Fibroblast of upper back skin (primary cell): ENCODE measurements at places on chromosomes 3 and 15.
A peak's percentile ranks its signal among the peaks of the same experiment; 100 is the strongest.

DNA sequence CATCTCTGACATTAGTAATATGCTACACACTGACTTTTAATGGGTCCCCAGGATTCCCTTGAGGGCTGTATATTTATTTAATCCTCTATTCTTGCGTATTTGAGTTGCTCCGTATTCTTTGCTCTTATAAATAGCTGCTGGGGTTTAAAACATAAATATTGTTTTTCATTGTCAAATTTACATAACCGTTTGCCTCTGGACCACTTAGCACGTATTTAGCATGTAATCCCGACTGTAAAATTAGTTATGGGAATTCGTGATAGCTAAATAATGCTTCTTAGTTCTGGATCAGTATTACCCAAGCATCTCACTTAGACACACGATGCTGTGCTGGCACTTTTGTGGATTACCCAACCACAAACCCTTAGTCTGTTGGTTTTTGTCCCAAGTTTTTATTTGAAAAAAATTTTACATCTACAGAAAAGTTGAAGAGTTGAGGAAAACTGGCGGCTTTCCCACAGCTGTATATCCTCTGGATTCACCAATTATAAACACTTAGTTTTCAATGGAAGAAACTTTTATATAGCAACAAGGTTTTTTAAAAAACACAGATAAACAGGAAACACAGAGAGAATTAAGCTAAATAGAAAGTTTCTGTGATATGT lies 296.8 kb upstream of the TPM1 start:
- DNase-seq, result no peak

DNA sequence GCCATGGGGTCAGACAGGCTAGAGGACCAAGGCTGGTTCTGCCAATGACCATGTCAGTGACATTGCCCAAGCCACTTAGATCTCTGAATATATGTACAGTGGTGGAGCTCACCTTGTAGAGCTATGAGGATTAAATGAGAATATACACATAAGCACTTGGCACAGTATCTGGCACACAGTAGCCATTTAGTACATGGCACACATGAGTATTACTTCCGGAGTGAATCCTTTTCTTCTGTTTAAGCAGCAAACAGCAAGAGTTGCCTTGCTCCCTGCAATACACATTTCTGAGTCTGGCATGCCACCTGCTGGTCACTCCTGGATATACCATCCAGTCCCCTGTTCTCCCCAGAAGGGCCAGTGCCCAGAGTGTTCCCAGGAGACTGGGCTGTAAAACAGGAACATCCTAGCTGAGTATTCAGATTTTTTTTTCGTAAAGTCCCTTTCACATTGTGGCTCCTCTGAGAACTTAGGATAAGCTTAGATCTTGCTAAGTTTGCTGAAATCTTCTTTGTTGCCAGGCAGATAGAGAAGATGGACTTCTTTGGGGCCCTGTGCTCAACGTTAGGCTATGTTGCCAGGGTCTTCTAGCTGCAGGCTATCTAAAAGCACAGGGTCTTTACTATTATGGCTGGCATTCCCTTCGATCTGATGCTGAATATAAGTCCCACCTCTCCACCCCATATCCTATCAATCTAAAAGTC lies 203.4 kb downstream of the ADAMTS9 start:
- peak; percentile 81 for DNase-seq

GRCh38 chr3:24622138-24622537 lies 127.5 kb upstream of the THRB start:
- no peak for DNase-seq

GRCh38 chr3:10223676-10224639 lies 24.3 kb upstream of the TATDN2 start:
- DNase-seq, result no peak

GRCh38 chr15:78565951-78566774 lies 843 bp downstream of the CHRNA5 start:
- peak; percentile 20 for DNase-seq

- peak; percentile 95 for DNase-seq
Measured at GRCh38 chr15:44157679-44158078, 37.4 kb downstream of the FRMD5 start.

DNA sequence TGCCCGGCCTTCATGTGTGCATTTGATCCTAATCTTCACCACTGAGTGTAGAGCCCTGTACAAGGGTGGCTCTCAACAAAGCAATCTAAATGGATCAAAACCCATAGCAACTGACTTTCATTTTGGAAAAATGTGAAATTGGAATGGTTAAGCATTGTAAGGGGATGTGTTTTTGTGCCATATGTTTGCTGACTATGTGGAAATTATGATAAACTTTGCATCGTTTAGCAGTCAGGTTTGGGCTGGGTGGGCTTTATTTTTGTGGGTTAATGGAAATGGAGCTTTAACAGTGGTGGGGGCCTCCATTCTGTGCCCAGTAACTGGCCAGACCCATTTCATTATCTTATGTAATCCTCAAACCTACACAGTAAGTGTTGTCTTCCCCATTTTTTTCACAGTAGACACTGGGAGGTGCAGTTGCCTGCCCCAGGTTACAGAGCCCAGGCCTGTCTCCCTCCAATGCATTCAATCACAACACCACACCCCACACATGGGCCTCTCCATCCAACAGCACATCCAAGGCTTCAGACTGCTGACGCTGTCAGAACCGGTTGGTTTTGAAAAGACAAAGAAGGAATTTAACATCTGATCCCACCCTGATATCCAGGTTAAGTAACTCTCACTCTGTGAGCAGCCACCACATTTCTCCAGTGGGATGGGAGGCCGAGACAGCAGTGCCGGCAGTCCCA lies 136.3 kb upstream of the ABHD17C start:
- no peak for DNase-seq

DNA sequence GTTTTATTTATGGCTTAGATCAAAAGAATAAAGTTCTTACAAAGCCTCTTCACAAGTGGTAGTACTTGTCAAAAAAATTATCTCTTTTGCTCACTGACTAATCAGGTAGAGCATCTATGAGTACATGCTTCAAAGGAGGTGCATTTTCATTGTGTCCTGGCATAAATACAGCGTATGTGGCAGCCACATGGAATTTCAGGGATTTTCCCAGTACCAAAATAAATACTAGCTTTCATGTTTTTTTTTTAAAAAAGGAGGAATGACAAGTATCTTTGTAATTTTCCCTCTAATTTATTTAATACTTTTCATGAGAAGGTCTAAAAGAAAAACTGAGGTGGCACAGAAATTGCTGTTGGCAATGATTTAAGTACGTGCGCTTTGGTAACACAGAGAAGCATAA lies 597.8 kb upstream of the ALCAM start:
- peak; percentile 33 for DNase-seq

DNA sequence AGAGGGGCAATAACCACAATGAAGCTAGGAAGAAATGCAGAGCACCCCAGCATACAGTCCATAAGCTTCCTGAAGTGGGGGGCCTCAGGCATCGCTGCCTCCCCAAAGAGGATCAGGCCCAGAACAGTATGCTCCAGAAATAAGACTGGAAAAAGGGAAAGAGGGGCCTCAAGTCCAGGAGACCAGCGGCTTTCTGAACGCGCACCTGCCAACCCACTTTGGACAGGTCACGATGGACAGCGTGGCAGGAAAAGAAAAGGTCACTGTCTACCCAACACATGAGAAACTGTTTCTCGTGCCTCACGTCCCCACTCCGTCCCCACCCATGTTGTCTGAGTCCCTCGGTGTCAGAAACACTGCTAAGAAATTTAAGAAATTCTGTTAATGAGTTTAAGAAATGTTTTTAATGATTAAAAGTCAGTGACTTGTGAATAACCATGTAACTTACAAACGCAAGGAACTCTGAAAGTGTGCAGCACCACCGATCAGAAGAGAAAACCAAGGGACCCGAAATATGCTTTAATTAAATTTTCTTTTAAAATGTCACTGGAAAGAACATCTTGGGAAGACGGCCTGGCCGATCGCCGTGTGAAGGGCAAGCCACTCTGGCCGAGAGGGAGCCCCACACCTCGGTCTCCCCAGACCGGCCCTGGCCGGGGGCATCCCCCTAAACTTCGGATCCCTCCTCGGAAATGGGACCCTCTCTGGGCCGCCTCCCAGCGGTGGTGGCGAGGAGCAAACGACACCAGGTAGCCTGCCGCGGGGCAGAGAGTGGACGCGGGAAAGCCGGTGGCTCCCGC lies 1.7 kb upstream of the PPARG start:
- no peak for DNase-seq

DNA sequence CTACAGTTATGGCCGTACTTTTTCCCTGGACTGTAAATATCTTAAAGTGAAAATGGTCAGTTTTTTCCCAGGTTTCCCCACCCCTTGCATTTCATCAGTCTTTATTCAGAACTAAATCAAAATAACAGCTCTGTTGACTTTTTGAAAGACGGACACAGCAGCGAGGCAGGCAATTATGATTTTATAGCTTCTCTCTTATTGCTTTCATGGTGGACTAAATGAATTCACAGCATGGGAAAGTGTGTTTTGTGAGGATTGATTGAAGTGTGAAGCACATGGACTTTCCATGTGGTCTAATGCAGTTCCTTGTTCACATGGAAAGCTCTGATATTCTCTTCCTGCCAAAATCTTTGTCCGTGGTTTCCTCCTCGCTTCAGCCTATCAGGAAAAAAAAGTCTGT lies 268.7 kb upstream of the ARL6 start:
- no peak for DNase-seq

DNA sequence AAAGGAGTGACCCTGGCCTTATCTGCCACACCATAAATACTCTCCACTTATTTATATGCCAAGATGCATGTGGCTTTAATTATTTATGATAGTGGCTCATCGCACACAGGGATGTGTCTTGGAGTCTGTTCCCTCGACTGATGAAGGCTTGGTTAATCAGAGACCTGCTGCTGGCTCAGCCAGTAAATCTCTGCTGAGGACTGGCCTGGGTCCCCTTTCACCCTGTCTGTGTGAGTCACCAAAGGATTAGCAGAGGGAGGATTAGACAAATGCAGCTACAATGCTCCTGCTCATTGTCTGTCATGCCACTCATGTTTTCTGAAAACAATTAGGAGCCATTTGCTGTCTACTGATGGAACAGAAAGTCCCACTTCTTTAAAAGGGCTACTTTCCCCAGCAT lies 226.8 kb downstream of the NTRK3 start:
- DNase-seq, result peak; percentile 56

DNA sequence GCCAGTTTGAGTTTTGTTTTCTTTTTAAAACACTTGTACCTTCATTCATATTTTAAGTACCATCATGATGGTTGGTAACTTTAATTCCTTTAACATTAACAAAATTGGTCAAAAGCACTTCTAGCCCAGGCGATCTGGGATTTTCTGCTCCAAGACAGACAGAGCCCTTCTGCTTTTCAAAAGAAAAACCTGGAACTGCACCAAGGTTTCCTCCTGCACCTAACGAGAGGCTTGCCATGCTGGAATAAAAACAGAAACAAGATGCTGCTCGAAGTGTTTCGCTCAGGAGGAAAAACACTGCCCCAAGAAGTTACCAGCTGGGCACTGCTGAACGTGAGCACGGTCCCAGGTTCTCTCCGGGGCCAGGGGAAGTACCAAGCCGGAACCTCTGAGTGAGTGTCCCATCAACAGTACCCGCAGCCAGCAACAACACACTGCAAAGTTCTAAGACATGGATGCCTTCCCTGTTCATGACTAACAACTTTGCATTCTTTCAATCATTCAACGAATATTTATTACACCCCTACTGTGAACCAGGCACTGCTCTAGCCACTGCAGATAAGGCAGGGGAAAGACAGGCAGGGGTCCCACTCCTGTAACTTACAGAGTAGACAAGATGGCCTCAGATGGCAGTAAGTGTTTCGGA lies 98.8 kb downstream of the XXYLT1 start:
- DNase-seq, result peak; percentile 58

- peak; percentile 62 for DNase-seq
Measured at GRCh38 chr3:197811343-197811742, 20.3 kb downstream of the LRCH3 start.

GRCh38 chr3:140051019-140051957 lies 116.3 kb downstream of the CLSTN2 start:
- no peak for DNase-seq

DNA sequence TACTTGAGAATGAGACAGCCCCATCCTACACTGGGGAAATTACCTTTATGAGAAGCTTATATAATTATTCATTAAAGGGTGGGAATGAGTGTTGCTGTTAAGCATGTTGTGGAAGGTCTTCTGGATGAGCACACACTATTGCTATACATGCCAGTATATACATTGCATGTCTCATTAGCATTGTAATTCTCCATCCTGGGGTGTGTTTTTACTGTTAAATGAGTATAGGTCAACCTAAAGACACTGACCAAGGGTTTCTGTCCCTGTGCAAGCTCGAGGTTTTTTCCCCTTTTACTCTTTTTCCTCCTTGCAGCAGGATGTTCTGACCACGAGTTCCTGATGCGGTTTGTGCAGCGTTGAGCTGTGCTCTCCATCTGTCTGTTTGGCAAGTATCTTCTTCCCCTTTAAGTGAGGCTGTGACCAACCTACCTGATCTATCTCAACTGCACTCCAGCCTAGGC lies 7.2 kb upstream of the IVD start:
- no peak for DNase-seq

DNA sequence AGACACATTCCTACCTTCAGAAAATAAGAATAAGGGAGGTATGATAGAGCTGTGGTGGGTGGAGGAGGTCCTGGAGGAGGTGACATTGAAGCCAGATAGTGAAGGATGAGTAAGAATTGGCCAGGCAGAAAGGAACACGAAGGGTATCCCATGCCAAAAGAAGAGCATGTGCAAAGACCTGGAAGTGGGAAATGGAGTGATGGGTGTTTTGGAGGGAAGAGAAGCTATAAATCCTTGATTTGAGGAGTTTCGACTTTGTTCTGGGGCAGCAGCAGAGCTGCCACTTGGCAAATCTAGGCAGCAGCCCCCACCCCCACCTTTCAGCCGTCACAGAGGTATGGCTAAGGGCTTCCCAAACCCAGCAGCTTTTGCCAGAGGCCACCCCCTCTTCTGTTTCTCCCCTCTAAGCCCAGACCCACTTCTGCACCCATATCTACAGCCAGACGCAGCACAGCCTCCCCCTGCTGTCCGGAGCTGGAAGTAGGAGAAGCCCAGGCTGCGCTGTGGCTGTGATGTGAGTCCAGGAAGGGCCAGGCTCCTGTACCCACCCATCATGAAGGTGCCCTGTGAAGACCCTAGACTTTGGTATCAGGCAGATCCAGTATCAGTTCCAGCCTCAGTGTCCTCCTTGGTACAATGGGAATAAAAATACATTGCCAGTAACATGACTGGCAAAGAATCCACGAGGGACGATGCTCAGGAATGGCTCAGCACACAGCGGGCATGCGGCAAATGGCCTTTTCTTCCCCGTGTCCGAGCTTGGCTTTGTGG lies 188.7 kb upstream of the LINGO1 start:
- DNase-seq, result peak; percentile 45

DNA sequence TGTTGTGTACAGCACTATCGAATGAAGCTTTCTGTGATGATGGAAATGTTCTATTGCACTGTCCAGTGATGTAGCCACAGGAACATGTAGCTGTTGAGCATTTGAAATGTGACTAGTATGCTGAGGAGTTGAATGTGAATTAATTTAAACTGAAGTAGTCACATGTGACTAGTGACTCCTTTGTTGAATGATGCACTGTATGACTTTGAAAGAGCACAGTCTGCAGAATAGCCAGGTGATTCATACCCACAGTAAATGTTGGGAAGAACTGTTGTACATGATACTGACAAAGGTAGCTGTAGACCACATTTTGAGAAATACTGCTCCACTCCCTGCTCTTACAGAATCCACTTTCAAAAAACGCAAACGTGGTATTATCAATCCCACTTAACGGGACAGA lies 34.0 kb upstream of the ACTL6A start:
- no peak for DNase-seq
